ENCODE measurements at places on chromosomes 5 and 9. TPM values are rescaled to one million over a fixed set of nuclear protein-coding genes. Genes with fewer than 3 reads are reported as not detected.

DNA sequence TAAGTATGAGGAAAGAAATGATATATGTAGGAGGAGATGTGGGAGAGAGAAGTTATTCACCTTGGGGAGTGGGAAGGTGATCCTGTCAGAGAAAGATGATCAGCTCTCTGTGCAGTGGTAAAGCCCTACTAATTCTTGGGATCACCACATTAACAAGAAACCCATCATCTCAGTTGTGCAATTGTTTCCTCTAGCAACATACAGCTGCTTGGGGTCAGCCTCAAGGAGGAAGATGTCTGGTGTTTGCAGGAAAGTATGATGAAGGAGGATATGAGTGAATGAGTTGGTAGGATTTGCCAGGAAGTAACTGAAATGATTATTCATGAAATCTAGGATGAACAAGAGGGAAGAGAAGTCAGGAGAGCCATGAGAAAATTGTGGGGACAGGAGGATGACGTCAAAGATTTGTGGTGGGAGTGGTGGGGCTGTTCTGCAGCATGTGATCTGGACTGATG is 50.1 kb downstream of the TNFSF8 start:
- no peak overlapping the region for H3K4me3 ChIP-seq
- DNase-seq, result no peak
- H3K27ac ChIP-seq, result no peak overlapping the region
- no peaks in the 10 kb centered on the region for H3K27me3 ChIP-seq

The ANXA2R gene
- total RNA-seq, result 14.5 TPM

DNA sequence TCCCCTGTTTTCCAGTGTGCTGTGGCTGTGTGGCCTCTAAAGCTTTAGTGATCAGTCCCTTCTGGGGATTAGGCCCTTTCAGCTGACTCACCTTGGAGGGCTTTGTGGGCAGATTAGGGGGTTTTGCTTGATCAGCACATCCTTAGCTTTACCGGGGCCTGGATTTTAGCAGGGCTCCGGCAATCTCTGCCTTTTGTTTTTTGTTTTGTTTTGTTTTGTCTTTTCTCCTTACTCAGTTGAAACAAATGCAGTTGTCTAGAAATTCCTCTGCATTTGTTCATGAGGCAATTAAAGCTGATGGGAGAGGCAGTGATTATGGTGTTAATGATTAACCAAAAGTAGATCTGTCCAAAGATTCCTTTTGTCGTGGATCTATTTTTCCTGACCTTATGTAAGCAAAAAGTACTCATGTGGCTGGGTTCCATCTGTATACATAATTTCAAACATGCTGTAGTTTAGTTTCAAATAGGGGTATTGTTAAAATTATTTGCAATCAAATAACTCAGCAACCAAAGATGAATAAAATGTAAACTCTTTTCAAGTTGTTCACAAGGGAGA is 5.2 kb upstream of the TDRD7 start:
- no peak for DNase-seq
- no peak overlapping the region for H3K27ac ChIP-seq
- H3K4me1 ChIP-seq, result peaks cover 3% of the 10 kb centered on the region

- no peak overlapping the region for H3K27ac ChIP-seq
- peak; percentile 16 for DNase-seq
- H3K4me3 ChIP-seq, result no peak overlapping the region
- H3K4me1 ChIP-seq, result no peaks in the 10 kb centered on the region
- peaks cover 72% of the 10 kb centered on the region for H3K27me3 ChIP-seq
- H3K36me3 ChIP-seq, result no peaks in the 10 kb centered on the region
Observed at GRCh38 chr5:73129143-73129542, 8.8 kb downstream of the TMEM171 start.

DNA sequence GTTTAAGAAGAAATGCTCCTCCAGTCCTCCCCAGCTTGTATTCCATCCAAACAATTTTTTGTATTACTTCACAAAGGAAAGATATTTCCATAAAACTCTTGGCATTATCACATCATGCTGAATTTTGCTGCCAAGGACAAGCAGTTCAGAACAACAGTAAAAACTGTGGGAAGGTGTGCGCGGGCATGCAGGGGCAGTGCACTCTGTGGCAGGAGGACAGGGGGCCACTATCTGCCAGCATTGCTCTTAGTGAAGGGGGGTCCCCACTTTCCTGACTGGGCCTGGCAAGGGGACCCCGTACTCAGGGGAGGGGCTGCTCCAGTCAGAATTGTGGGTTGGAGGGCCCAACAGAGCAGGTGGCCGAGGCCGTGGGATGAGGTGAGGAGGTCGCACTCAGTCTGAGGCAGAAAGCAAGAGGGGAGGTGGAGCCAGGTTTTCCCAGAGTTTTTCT is 32.8 kb downstream of the ANGPTL2 start:
- no peak overlapping the region for H3K27ac ChIP-seq
- H3K27me3 ChIP-seq, result no peaks in the 10 kb centered on the region
- no peak for DNase-seq
- H3K4me1 ChIP-seq, result no peaks in the 10 kb centered on the region
- H3K36me3 ChIP-seq, result no peaks in the 10 kb centered on the region

- H3K4me1 ChIP-seq, result no peaks in the 10 kb centered on the region
- no peak overlapping the region for H3K4me3 ChIP-seq
- H3K36me3 ChIP-seq, result peaks cover 51% of the 10 kb centered on the region
- no peak overlapping the region for H3K27ac ChIP-seq
- no peaks in the 10 kb centered on the region for H3K27me3 ChIP-seq
Observed at GRCh38 chr9:33943389-33943788, 105.3 kb downstream of the UBAP2 start.

The SLC4A9 gene
- total RNA-seq, result 0.35 TPM

GRCh38 chr5:103667068-103667467 is 104.5 kb upstream of the NUDT12 start:
- H3K4me1 ChIP-seq, result no peaks in the 10 kb centered on the region
- H3K4me3 ChIP-seq, result no peak overlapping the region
- H3K27me3 ChIP-seq, result no peaks in the 10 kb centered on the region
- H3K27ac ChIP-seq, result no peak overlapping the region
- no peaks in the 10 kb centered on the region for H3K36me3 ChIP-seq
